ENCODE measurements at places on chromosomes 5 and 9. TPM values are rescaled to one million over a fixed set of nuclear protein-coding genes. Genes with fewer than 3 reads are reported as not detected.
A peak's percentile ranks its signal among the peaks of the same experiment; 100 is the strongest.

DNA sequence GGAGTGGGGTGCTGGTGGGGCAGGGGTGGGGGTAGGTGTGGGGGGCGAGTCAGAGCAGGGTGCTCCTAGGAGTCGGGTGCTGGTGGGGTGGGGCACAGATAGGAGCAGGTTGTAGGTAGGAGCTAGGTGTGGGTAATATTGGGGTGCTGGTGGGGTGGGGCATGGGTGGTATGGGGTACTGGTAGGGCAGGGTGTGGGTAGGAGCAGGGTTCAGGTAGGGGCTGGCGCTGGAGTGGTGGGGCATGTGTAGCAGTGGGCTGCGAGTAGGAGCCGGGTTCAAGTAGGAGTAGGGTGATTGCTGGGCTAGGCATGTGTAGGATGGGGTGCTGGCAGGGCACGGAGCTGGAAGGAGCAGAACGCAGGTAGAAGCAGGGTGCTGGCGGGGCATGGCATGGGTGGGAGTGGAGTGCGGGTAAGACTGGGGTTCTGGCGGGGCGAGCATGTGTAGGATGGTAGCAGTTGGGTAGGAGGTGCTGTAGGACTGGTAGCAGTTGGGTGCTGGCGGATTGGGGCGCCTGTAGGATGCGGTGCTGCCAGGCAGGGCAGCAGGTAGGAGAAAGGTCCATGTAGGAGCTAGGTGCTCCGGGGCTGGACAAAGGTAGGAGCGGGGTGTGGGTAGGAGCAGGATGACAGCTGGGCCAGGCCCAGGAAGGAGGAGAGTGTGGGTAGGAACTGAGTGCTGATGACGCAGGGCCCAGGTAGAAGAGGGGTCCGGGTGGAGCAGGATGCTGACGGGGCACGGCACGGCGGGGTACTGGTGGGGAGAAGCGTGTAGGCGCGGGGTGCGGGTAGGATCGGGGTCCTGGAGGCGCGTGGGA lies 105.5 kb upstream of the SIMC1 start:
- DNase-seq, result no peak

DNA sequence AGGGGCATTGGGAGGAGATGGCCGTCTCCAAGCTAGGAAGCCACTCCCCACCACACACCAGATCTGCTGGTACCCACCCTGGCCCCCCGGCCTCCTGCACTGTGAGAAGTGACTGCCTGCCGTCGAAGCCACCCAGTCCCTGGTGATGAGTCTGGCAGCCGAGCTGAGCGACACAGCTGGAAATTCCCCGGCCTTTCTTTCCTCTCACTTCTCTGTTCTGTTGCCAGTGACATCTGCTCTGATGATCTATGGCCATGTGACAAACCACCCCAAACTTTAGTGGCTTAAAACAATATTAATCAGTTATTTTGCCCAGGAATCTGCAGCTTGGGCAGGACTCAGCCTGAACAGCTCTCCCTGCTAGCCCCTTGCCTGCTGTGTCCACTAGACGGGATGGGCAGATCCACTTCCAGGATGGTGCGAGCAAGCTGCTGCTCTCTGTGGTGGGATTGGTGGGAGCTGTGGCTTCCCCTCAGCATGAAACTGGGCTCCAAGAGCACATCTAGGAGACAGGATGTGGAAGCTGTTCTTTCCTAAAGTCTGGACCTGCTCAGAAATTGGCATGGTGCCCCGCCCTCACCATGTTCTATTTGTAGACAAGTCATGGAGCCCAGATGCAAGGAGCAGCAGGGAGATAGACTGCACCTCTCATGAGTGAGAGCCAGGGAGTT lies 211.2 kb downstream of the GADD45G start:
- DNase-seq, result no peak

- no peak for DNase-seq
These were observed 567.2 kb downstream of the PTPRD start for GRCh38 chr9:10045598-10045997.

DNA sequence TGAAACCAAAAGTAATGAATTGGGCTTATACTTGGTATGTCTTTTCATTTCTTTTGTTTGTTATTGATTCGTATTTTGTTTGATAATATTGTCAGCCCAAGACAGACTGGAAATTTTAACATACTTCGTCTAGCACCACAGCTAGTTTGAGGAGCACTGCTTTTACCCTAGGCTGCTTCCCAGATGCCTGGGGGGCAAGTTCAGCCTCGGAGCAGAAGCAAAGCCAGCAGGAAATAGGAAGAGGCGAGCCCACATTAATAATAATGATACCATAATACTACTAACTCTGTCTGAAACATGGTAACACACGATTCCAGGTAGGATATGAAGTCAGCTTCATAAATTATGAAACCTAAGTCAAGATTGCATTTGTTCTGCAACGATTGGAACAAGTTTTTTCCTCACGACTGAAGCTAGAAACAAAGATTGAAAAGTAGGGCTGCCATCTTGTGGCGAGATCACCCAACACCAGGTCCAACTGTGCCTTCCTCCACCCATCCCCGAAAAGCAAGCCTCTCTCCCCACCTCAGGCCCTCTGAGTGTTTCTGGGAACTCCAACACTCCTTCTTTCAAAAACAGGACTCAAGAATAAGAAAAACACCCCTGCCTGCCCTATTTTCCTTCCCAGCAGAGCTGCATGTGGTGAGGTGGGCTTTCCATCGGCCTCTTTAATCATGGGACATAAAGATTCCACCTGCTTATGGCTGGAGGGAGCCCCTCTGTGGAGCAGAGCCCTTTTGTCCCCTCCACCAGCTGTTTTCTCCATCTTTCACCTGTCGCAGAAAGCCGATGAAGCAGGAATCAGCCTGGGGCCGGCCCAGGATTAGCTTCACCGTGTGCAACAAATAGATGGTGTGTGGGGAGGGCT lies 236.4 kb downstream of the CAAP1 start:
- no peak for DNase-seq

DNA sequence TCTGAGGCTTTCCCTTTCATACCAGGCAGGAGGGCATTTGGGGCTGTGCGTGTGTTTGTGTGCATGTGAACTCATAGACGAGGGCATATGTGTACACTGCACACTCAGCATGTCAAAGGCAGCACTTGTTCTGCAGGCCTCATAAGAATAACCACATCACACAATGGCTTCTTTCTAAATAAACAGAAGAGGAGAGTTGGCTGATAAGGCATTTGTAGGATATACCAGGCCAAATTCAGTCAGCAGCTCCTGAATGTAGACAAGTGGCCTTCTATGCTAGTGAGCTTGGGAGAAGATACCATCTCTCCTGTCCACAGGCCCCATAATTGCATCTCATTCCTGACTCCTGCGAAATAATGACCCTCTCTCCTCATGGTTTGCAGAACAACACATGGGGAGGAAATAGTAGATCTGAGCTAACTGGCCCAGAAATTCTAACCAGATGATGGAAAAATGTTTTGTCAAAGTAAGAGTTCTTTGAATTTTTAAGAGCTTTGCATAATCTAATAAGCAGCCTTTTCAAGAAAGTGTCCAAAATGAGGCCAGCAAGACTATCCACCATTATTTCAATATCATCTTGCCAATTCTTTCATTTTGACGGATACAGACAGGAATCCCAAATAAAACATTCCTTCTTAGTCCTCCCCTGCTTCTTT lies 60.5 kb upstream of the GAS1 start:
- DNase-seq, result no peak

DNA sequence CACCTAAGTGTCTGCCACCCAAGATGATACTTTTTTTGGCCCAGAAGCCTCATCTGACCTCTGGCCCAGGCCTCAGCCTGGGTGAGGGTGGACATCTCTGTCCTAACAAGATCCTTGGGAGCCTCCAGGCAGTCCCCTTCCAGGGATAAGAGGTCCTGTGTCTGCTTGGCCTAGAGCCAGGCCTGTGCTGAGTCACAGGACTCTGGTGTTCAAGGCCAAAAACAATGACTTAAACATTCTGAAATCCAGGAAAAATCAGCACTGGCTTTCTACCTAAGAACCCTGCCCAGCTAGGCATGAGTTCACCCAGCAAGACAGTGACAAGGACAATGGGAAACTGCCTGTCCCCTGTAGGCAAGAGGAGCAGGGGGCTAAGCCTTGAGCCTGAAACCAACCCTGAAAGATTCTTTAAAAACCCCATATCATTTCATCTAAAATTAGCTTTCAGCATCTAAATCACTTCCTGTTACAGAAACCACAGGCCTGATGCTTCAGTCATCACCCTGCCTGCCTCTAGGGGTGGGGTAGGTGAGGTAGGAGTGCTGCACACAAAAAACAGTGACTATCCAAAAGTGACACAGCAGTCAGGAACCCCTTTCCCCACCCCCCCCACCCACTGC lies 29.9 kb downstream of the CSF2 start:
- DNase-seq, result peak; percentile 56

DNA sequence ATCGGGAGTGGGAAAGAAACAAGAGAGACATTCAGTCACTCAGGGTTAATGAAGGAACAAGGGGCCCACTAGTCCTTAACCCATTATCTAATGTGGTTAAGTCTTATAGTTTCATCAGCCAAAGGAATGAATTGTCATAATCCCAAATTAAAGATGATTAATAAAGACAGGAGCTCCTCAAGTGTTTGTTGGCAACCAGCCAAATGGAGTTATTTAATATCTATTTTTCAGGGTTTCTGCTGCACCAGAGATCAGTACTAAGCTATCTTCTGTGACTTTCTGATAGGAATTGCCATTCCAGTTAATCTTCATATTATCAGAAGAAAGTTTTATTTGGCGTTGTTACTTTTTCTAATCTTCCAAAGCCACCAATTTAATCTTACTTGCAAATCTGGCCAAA lies 34.0 kb upstream of the FCHO2 start:
- no peak for DNase-seq

DNA sequence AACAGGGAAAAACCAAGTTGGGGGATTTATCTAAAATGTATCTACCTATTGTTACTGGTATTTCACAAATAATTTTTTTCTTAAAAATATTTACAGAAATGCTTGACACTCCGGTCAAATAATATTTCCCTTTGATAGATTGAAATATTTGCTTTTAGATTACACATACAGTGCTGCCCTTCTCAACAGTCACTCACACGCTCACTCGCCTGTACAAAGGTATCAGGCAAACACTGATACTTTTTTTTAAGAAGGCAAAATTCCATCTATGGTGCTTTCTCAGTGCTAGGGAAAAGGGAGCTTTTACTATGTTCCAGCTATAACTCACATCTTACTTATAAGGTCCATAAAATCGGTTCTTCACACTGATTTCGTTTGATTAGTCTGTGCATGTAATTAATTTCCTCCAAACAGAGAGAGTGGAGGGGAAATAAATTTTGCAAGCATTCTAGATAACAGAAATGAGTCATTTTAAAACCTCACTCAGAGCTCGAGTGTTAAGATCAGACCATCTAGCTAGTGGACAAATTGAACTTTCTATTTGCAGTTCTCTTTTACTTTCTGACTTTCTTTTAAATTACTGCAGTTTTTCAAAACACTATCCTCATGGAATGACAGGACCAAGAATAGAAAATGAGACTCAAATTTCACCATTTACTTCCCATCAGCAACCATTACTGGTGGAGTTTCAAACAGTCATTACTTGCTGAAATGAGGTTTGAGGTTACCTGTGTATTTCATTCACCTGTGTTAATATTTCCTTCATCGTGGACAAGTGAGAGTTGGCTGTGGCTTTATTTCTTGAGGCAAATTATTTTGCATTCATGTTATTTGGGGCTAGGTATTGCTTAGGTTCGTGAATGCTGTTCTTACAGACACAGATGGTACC lies 273.2 kb downstream of the RAB3C start:
- DNase-seq, result no peak

GRCh38 chr5:123279136-123279535 lies 144.1 kb downstream of the CEP120 start:
- DNase-seq, result no peak

GRCh38 chr9:131522257-131523085 lies 8.6 kb downstream of the UCK1 start:
- DNase-seq, result no peak

GRCh38 chr5:15577132-15577531 lies 77.2 kb downstream of the FBXL7 start:
- DNase-seq, result no peak

The FABP6 gene
- total RNA-seq, result not detected

The TSSK1B gene
- total RNA-seq, result not detected

The OR1Q1 gene
- 0.72 TPM for total RNA-seq

The PRRX2 gene
- not detected for total RNA-seq
